ENCODE measurements at places on chromosomes 3 and 15. TPM values are rescaled to one million over a fixed set of nuclear protein-coding genes. Genes with fewer than 3 reads are reported as not detected.

CFAP20DC gene
- 4.9 TPM for total RNA-seq

SNRPA1 gene
- 62.4 TPM for total RNA-seq

GOLGA6B gene
- not detected for total RNA-seq

SIDT1 gene
- 0.36 TPM for total RNA-seq

RARRES1 gene
- total RNA-seq, result 9.8 TPM

GRCh38 chr3:50102558-50102957 lies 13.8 kb downstream of the RBM5 start:
- no peak for DNase-seq

- no peak for DNase-seq
Measured at GRCh38 chr3:122305818-122306621, 19.0 kb upstream of the CSTA start.
